ENCODE measurements at places on chromosomes 5 and 9.

DNA sequence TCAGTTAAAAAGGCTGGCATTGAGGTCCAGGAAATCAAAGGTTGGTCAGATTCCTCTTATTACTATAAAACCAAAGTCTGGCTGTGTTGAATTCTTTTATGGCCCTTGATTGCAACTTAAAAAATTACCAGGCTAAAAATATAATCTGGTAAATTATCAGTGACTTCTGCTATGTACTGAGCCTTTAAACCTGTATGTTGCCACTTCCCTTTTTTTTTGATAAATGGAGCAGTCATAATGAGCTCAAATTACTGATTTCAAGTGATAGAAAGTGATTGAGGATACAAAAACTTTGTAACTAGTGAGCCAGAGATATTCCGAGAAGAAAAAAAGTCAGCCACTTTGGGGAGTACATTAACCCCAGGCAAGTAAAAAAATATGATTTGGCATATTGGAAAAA, 100.1 kb downstream of the GIN1 start:
- no peak for DNase-seq

DNA sequence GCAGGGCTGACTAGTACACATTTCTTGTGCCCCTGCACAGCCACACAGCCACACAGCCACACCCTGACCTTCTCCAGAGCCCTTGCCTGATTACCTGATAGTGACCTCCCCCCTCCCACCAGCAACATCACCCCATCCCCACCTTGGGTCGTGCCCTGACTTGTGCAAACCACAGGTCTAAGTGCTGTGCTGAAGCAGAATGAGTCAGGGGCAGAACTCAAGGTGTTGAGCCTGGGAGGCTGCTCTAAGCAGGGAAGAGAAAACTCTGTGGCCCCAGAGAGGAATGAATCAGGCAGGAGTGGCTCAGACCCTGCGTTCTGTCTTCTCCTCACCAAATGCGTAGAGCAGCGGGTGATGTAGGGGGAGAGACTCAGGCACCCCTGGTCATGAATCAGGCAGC, 24.3 kb upstream of the FAT2 start:
- DNase-seq: peak; percentile 41

- DNase-seq: no peak
Observed at GRCh38 chr9:105329719-105330062, 85.2 kb downstream of the SLC44A1 start.

DNA sequence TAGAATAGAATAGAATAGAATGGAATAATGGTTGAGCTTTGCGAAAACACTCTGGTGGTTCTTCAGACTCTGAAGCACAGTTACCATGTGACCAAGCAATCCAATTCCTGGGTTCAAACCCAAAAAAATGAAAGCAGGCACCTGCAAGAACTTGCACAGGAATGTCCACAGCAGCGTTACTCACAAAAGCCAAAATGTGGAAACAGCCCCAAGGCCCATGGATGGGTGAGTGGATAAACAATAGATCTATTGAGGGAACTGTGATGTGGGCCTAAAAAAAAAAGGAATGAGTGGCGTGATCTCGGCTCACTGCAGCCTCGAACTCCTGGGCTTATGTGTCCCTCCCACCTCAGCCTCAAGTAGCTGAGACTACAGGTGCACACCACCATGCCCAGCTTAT, 21.4 kb upstream of the TMEM250 start:
- DNase-seq: no peak

DNA sequence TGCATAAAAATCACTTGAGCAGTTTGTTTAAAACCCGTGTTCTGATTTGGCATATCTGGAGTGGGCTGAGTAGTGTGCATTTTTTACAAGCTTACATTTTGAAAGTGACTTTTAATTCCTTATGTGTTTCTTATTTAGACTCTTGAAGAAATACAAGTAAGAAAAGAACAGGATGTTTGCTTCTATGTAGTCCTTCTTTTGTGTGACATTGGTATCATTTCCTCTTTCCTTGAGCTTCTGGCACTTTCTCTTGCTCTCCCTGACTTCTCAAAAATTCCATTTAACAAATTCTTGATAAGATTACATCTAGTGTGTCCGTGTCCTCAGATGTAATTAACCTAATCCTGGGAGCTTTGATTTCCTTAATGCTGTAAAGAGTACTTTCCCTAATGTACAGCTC, 12.5 kb downstream of the GARNL3 start:
- no peak for DNase-seq

DNA sequence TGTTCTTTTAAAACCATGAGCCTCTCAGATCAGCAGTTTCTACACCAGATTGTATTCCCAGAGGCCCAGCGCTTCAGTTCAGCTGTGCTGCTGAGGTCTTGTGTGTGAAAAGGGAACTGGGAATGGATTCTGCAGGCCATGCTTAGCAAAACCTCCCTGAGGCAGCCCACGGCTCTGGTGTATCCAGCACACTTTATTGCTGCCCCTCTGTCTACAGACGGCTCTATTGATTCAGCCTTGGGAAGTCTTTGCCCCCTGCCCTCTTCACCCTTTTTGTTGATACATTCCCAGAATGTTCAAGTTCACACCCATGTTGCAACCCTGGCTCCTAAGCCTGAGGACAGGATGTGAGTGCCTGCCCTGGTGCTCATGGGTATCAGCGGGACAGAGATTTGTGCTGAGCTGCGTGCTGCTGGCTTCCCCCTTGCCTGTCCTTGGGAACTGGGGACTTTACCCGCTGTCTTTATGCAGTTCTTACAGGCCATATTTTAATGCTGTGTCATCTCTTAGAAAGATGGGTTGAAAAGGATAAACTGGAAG, 37.3 kb downstream of the ARHGAP26 start:
- DNase-seq: no peak

GRCh38 chr5:59874675-59875074, 18.9 kb downstream of the PDE4D start:
- no peak for DNase-seq

DNA sequence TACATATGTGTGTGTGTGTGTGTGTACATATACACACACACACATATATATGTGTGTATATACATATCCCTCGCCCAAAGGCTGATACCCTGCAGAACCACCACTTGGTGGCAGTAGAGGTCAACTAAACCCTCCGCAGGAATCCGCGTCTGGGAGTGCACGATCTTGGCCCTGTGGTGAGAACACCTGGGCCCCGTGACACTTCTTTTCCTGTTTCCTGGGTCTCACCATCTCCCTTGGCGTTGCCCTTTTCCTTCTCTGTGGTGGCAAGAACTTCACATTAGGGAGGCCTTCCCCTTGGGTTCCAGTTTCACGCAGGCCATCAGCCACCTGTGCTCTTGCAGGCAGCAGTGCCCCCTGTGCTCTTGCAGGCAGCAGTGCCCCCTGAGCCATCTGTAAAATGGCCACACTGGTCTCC, 8.2 kb downstream of the IL9 start:
- DNase-seq: peak; percentile 65

GRCh38 chr5:164518067-164518740, 1012.8 kb downstream of the MAT2B start:
- no peak for DNase-seq

DNA sequence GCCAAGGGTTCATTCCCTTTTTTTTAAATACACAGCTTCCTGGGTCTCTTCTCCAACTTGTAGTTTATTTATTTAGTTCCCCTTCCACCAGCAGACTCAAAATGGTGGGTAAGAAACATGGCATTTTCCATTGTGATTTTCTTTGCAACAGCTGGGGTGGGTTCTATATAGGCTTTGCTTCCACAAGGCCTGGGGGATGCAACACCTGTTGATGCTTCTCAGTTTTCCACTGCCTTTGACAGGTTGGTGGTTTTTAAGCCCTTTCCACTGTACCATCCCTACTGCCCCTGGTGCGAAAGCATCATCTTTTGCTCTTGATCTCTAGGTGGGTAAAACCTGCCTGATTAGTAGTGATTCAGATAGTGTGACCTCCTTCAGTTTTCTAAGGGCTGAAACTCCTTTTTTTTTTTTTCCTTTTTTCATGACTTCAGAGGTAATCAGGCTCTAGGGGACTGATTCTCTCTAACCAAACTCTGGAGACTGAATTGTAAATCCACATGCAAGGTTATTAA, 8.5 kb downstream of the KDM3B start:
- no peak for DNase-seq

GRCh38 chr5:140553657-140554056, 3.6 kb downstream of the SRA1 start:
- DNase-seq: no peak

GRCh38 chr5:77463905-77464304, 28.2 kb downstream of the WDR41 start:
- no peak for DNase-seq

DNA sequence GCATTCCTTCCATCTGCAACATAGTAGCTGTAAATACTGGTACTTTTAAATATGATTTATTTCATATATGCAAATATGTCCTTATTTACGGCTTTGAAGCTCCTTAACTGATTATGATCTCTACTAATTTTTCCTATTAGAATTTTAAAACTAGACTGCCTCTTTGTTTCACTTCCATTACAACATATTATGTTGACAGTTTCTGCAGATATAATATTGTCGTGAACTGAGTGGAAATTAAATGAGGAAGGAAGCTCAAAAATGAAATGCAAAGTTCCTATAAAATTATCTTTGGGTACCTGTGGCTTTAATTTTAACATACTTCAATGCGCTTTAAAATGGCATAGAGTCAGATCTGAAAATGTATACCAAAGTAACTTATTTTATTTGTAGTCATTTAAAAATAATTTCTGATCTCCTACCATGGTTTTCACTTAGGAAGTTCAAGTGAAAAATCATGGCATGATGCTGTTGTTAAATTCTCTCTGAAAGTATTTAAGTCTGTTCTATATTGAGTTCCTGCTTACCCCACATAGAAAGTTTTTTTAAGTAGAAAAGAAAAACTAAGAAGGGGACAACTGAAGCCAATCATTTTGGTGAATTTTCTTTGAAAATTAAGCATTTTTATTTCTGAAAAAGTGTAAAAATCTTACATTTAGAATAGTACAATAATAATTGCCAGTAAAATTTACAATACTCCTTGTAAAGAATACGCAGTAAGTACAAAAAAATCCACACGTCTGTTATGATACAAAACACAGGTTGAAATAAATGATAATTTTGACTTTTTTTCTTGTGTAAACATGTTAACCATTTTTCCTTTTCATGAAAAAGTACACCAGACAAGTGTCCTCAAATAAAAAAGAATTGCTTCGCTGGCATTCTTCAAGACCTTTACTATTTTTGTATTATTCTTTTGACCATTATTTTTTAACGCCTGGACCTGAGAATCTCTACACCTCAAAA, 2.6 kb downstream of the FOXD1 start:
- no peak for DNase-seq

GRCh38 chr5:9785751-9786150, 155.6 kb upstream of the TAS2R1 start:
- DNase-seq: no peak

Measured in CD4-positive, alpha-beta T cell treated with Interleukin-17A for 4 hours (primary cell).